Epithelial cell of esophagus (primary cell): ENCODE measurements at places on chromosomes 12 and 14.
A peak's percentile ranks its signal among the peaks of the same experiment; 100 is the strongest.

DNA sequence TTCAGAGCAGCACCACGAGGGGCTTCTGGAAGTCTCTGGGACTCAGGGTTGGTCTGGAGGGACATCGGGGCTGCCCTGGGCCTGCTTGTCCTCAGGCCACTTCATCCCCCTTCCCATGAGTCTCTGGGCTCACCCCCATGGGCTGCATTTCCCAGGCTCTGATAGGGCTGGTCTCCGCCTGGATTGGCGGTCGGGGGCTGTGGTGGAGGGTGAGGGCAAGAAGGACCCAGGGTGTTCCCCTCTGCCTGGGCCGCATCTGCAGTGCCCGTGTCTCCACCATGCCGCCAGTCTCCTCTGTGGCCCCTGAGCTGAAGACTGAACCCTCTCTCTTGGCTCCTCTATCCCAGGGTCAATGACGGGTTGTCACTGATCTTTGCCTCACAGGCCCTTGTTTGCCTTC, 242.1 kb downstream of the ADGRD1 start:
- no peak for DNase-seq

- DNase-seq: no peak
Measured at GRCh38 chr12:79858518-79858917, 76.4 kb downstream of the PPP1R12A start.

GRCh38 chr12:61848893-61849292, 411.3 kb upstream of the USP15 start:
- DNase-seq: no peak

DNA sequence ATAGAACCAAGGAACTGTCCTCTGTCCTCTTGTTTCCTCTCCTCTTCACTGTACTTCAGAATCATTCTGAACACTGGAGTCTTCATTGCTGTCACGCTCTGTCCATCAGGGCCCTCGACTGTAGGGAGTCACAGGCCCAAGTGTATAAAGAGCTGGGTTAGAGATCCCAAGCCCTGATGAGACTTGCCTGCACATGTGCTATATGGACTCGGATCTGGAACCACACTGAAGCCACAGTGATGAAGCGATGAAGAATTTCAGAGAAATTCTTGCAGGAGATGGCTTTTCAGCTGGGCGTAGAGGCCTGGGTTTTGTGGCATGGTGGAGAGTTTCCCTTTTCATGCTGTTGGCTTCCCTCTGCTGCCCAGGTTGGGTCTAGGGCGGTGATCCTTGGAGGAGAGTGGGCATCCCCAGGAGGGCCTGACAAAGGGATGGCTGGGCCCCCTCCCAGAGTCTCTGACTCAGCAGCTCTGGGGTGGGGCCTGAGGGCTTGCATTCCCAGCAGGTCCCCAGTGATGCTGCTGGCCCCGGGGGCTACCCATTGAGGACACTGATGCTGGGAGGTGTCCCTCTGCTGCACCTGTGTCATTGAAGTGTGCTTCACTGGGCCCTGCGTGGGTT, 39.6 kb upstream of the YY1 start:
- peak; percentile 66 for DNase-seq

GRCh38 chr12:89456565-89456964, 68.0 kb downstream of the GALNT4 start:
- DNase-seq: no peak

GRCh38 chr12:23049180-23049579, 424.2 kb downstream of the ETNK1 start:
- DNase-seq: peak; percentile 58

DNA sequence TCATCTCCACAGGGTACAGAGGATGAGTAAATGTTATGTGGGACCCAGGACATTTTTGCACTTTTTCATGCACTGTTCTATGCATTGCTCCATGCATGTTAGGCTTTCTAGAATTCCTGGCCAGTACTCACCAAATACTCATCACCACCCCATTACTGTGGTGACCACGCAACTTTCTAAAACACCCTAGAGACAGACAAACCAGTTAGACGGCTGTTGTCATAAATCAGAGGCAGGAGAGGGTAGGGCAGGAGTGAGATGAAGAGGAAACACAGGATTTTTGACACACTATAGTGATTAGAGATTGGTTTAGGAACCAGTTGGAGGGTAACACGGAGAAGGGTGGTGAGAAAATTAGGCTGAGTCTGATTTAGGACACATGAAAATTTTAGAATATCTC, 59.3 kb downstream of the IFNG start:
- DNase-seq: peak; percentile 94

DNA sequence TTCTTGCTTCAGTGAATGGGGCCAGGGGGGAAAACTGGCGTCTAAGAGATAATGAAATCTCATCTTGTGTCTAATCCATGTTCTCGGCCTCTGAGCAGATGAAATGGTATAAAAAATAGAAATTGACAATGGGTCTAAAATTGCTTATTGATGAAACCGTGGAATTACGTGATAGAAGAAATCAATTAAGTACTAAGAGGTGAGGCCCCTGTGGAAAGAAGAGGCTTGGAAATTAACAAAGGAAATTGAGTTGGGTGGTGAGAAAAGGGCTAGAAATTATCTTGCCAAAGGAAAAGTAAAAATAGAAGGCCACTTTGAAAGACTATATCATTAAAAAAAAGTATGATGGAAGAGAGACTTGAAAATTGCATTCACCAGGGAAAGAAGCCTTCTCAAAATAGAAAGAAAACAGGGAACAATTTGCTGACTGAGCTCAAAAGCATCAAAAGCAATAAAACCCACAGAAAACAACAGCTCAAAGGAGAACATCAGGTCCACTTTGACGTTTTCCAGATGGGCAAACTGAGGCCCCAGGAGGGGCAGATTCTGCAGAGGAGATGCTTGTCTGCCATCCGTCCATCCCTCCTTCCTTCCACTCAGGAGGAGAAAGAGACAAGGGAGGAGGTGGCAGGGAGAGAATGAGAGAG, 226.1 kb upstream of the RTL1 start:
- DNase-seq: no peak

- no peak for DNase-seq
Measured at GRCh38 chr12:111271674-111272418, 97.0 kb downstream of the PHETA1 start.

DNA sequence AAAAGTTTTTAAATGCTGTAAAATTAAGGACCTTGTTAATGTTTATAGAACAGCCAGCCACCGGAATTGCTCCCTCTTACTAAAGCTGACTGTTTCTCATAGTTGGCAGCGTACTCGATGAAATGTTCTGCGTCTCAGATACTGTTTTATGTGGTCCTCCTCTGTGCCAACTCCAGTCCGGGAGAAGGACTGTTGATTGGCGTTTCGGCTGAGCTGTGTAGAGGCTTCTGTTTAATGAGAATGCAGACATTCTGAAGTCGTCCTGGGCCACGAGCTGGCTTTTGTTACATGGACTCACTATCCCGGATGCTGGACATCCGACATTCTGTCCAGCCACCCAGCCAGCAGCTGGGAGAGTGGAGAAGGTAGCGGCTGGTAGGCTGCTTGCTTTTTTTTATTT, 75.4 kb downstream of the WDR20 start:
- DNase-seq: peak; percentile 13

- DNase-seq: no peak
Measured at GRCh38 chr14:53331921-53332320, 178.8 kb upstream of the DDHD1 start.

DNA sequence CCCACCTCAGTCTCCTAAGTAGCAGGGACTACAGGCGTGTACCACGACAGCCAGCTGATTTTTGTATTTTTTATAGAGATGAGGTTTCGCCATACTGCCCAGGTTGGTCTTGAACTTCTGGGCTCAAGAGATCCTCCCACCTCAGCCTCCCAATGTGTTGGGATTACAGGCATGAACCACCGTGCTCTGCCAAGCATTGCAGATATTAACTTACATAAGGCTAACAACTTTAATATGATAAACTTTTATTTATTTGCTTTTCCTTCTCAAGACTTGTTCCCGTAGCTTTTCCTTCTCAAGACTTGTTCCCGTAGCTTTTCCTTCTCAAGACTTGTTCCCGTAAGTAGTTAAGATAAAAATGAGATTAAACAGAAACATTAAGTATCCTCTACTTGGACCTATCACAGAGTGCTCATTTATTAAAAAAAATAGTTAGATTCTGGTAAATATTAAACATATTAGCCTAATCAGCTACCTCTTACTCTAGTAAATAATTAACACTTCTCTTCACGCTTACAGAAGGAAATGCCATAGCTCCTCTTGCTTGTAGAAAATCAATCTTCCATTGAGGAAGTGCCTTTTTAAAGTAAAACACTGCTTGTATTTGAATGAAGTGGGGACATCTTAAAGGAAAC, 157.7 kb upstream of the KITLG start:
- DNase-seq: no peak

- peak; percentile 35 for DNase-seq
Measured at GRCh38 chr12:117857632-117858612, 110.9 kb downstream of the KSR2 start.

GRCh38 chr12:64900540-64900939, 76.1 kb downstream of the TBC1D30 start:
- peak; percentile 79 for DNase-seq

DNA sequence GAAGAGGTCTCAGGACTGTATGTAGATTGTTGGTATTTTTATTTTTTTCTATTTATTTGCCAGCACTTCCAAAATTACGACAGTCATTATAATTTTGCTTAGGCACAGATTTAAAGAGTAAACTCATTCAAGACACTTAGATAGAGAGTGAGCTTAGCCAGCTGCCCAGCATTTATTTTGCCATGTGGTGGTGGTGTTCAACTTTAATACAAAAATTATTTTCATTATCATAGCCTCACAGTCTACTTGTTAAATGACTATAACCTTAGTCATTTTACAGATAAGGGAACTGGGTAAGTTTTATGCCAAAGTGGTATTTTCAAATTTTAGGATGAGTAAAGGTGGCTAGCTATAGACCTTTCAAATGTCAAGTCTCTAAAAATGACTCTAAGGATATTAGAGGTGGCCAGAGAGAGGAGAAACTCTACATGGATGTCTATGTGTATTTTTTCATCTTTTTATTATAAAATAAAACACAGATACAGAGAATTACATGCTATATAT, 66.7 kb downstream of the LRRC9 start:
- no peak for DNase-seq

DNA sequence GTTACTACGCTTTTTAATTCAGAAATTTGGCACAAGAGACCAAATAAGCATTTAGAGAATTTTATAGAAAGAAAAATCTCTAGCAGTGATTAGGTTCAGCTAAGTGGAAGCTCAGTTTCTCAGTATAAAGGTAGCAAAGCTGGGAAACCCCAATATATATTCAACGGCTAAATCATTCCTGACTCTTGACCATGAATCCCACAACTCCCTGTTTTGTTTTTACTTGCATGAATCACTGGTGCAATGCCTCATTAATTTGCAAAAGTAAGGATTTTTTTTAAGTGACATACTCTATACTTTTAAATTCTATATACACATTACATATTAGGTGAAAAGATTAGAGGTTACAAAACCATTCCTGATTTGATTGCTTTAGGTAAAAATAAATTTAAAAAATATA, 74.3 kb upstream of the PLEKHG7 start:
- no peak for DNase-seq

DNA sequence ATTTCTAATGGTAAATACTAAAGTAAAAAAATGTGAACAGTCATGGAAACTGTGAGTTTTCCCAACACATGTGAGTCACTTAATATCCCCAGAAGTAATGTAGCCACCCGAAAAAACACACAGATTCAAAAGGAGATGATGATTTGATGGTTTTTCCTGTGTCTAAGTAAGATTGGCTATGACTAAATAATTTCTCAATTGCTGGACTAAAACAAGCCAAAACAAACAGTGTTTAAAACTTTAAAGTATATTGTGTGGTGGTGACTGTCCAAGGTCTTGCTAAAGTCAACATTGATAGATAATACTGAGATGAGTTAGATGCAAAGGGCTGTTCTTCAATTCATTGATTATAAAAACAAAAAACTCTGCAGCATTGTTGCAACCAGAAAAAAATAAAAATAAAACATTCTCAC, 89.6 kb upstream of the SOX5 start:
- DNase-seq: peak; percentile 81

GRCh38 chr12:90940872-90941499, 14.0 kb downstream of the CCER1 start:
- peak; percentile 72 for DNase-seq
